ENCODE measurements at places on chromosomes 4 and X.

DNA sequence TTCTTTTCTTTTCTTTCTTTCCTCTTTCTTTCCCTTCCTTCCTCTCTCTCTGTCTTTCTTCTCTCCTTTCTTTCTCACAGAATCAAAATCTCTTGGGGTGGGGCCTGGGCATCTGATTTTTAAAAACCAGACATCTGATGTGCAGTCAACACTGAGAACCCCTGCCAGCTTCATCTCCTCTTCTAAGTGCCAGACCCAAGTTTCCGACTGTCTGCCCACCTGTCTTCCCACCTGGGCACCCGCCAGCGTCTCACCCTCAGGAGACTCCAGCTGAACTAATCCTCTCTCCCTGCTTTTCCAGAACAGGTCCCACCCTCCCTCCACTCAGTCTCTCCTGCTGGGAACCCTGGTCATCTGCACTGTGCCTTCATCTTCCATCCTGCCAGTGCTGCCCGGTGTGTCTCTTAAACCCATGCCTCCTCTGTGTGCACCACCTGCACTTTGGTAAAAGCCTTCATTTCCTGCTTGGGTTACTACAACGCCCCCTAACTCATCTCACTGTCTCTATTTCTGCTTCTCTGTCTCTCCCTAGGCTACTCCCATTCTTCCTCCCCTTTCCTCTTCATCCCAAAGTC, 2.8 kb downstream of the SOD3 start:
- no peak for DNase-seq

DNA sequence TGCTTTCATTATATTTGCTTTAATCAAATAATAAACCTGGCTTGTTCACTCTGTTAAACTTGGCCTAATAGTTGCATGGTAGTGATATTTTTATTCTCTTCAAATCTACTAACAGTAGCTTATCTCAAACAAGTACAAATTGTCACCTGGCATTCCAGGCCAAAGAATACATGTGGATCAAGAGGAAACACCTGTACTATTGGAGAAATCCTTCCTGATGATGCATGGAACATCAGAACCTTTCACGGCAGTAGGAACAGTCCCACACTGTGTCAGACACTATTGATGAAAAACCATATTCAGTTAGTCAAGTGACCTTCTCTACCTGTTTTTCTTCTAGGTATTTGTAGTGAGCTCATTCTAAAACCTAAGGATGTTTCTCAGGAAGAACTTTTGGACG, 17.0 kb downstream of the MTHFD2L start:
- no peak for DNase-seq

- no peak for DNase-seq
Measured at GRCh38 chrX:44945736-44946135, 72.7 kb downstream of the KDM6A start.

- DNase-seq = no peak
Measured at GRCh38 chrX:43716696-43717095, 60.6 kb downstream of the MAOA start.

GRCh38 chr4:100049872-100050271, 99.8 kb upstream of the H2AZ1 start:
- no peak for DNase-seq

All from effector CD8-positive, alpha-beta T cell (primary cell).